Activated CD8-positive, alpha-beta memory T cell treated with anti-CD3 and anti-CD28 coated beads for 48 hours (primary cell): ENCODE measurements at places on chromosomes 7 and 10.

DNA sequence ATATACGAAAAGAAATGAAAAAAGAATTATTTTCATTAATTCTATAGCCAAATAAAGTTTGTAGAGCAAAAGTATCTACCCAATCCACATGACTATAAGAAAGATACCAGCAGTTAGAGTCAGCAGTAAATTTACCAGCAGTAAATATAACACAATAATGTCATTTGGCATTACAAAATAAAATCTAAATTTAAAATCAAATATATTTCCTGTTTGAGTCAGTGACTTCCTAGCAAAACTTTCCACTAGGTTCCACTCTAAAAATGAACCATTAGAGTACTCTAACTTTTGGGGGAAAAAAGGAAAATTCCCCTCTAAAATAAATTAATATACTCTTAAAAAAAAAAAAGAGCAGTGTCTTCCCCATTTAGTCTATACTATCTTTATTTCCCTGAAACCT is 144.8 kb downstream of the CPEB3 start:
- no peak for DNase-seq

- DNase-seq, result no peak
Observed at GRCh38 chr7:16309129-16309528, 112.2 kb downstream of the CRPPA start.

DNA sequence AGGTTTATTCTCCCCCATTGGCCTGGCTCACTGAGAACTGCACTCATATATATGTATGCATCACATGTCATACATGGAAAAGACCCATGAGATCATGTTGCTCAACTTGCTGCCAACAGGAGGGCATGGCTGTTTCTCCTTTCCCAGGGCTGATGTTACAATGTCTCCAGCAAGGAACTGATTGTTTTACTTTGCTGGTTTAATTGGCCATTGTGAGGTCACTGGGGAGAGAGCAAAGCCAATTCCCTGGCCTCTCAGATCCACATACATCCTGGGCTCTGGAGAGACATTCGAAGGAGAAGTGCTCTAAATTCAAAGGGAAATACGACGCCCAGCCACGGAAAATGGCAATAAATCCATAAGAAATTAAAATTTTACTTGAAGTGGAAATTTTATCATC is 287.8 kb downstream of the WDR11 start:
- no peak for DNase-seq

- no peak for DNase-seq
Observed at GRCh38 chr7:127514499-127514898, 70.9 kb downstream of the GCC1 start.

DNA sequence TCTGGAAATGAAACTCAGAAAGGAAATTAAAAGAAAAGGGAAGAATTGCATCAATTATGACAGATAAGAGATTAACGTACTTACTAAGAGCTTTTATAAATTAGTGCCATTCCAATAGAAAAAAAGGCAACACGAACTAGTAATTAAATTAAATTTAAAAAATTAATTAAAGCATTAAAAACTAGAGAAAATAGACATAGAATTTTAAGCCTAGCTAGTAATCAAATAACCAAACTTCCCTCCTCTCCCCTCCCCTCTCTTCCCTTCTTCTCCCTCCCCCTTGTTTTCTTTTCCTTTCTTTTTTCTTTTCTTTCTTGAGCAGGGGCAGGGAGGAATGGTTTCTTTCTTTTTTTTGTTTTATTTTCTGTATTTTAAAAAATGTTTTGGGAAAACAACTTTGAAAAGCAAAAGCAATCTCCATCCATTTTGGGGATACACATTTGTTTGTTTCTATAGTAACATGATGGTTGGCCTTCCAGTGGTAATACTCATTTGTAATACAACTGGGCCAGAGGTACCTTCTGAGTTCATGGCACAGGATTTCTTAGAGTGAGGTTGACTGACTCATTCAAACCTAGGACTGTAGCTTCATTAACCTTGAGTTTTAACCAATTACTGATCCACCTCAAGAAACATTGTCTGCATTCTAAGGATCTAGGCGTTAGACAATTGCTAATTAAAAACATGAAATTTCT is 132.6 kb downstream of the ST7 start:
- no peak for DNase-seq

GRCh38 chr7:111517549-111517951 is 44.7 kb downstream of the IMMP2L start:
- DNase-seq, result no peak

DNA sequence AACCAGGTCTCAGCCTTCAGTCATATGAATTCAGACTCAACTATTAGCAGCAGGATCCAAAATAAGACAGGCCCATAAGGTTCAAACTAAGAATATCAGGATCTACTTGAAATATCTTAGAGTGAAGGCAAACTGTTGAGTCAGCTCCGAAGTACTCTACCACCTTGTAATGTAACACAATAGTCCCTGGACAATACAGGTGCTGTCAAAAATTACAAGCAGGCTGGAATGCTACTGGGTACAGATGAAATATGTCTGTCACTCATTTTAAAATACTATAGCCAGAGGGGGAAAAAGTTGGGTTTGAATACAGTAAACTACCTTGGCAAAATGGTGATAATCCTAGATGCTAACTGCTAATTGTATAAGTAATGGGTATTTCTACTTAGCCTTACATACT is 6.8 kb downstream of the PAXIP1 start:
- no peak for DNase-seq

GRCh38 chr7:69002416-69002815 is 595.9 kb upstream of the AUTS2 start:
- DNase-seq, result no peak

GRCh38 chr7:128347647-128348097 is 4.0 kb upstream of the RBM28 start:
- no peak for DNase-seq

DNA sequence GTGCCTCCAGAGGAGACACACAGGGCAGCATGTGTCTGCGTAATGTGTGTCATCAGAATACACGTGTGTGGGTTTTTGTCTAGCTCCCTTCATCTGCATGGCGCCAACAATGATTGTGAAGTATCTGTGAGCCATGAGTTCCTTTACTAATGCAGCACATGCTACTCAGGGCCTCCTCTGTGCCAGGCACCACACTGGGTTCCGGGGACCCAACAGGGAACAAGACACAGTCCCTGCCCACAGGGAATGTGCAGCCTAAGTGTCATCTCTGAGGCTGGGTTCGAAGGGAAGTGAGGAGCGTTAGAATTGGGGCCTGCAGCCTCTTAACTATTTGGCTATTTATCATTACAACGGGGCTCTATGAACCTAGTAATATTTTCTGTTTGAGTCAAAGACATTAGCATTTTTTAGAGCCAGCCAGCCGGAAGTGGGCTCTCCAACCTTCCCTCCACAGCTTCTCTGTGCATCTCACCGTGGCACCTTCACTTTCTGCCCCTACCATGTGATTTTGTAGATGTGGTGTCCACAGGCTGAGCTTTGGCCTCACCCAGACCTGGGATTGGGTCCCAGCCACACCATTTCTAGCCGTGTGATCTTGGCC is 43.9 kb upstream of the SRGN start:
- no peak for DNase-seq

DNA sequence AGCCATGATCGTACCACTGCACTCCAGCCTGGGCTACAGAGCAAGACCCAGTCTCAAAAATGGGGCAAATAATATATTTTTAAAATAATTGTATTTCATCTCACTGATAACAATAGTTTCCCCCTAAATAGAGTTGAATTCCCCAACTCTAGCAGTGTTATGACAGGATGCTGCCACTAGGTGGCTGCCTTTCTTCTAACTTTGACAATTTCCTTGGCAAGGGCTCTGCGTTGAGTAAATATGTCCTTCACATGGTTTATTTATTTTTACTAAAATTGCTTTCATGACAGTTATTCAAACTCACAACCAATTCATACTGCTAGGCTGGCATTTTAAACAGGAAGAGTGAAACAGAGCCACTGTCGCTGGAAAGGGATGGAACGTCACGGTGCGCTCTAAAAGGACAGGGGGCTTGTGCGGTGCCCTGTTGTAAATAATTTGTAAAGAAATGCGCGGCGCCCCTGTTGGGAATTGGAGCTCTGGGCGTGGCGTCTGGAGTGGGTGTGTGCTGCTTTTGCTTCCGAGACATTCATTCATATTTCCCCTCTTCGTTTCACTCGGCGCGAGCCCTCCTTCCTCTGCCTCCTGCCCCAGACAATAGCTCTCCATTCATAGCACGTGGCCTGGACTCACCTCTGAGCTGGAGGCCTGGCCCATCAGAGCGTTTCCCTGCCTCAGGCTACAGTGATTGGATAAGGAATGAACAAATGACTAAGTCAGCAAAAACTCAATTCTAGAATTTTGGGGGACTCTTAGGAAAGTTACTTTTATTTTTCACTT is 20.5 kb upstream of the PITRM1 start:
- no peak for DNase-seq

DNA sequence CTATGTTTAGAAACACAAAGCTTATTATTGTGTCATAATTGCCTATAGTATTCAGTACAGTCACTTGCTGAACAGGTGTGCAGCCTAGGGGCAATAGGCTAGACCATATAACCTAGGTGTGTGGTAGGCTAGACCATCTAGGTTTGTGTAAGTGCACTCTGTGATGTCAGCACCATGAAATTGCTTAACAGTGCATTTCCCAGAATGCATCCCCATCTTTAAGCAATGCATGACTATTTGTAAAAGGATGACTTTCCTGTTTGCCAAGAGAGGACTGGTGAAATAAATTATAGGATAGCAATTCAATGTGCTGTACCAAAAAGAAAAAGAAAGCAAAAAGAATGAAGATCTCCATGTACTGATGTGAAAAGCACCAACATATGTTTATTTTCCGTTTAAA is 288.7 kb upstream of the AUTS2 start:
- DNase-seq, result no peak

GRCh38 chr10:33423154-33423529 is 88.7 kb upstream of the NRP1 start:
- DNase-seq, result no peak

- no peak for DNase-seq
Observed at GRCh38 chr7:101550641-101551541, 78.2 kb downstream of the MYL10 start.

GRCh38 chr10:75904499-75905283 is 473.3 kb downstream of the LRMDA start:
- no peak for DNase-seq

- no peak for DNase-seq
Observed at GRCh38 chr7:47574482-47575329, 7.2 kb downstream of the TNS3 start.

DNA sequence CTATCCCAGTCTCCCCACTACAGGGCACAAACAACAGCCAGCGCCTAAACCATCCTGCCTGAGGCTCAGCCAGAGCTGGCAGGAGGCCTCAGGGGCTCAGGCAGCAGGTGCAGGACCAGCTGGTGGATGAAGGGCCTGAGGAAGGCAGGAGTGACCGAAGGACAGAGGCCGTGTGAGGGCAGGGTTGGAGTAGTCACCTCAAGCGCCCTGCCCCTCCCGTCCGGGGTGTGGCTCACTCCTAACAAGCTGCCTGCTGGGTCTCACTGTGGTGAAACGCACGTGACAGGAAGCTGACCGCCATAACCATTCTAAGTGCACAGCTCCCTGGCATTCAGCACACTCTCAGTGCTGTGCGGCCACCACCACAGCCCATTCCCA is 281.1 kb downstream of the ELFN1 start:
- no peak for DNase-seq

DNA sequence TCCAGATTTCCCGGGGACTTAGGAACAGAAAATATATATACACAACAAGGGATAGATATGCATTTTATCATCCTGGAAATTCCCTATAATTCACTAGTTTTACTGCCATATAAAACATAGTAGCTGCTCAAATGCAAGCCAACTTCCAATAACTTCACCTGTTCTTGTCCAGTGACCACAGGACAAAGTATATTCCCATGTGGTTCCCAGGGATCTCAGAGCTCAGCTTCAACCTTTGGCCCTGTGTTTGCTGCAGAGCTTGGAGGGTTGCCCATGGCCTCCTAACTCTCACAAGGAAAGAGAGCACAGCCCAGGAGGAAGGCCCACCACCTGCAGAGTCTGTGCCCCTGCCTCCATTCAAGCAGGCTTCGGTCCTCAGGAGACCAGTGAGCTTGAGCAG is 4.5 kb upstream of the DRGX start:
- DNase-seq, result no peak

DNA sequence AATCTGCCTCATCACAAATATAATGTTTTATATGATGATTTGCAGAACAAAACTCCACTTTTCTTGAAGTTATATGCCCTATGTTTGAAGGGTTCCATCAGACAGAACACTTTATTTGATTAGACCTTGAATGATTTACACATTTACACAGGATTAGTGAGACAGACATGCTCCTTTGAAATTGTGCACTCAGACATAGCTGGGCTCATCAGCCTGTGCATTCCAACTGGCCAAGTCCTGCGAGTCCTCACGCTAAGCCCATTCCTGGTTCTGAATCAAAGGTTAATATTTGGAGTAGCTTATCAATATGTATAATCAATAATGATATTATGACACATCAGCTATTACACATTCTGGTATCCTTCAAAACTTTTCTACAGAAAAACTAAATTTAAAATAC is 173.6 kb downstream of the MBL2 start:
- DNase-seq, result no peak

DNA sequence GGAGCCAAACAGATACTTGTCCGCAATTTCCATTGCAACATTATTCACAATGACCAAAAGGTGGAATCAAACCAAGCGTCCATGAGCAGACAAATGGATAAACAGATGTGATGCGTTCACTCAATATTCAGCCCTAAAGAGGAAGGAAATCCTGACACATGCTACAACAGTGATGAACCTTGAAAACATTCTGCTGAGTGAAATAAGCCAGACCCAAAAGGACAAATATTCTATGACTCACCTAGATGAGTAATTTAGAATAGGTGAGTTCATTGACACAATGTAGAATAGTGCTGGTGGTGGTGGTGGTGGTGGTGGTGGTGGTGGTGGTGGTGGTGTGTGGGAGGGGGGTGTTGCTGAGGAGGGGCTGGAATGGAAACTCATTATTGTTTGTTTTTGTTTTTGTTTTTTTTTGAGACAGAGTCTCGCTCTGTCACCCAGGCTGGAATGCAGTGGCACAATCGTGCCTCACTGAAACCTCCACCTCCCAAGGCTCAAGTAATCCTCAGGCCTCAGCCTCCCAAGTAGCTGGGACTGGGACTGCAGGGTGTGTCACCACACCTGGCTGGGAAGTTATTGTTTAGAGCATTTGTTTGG is 28.6 kb downstream of the SMKR1 start:
- DNase-seq, result no peak

- no peak for DNase-seq
Observed at GRCh38 chr7:79257959-79258358, 195.5 kb downstream of the MAGI2 start.

DNA sequence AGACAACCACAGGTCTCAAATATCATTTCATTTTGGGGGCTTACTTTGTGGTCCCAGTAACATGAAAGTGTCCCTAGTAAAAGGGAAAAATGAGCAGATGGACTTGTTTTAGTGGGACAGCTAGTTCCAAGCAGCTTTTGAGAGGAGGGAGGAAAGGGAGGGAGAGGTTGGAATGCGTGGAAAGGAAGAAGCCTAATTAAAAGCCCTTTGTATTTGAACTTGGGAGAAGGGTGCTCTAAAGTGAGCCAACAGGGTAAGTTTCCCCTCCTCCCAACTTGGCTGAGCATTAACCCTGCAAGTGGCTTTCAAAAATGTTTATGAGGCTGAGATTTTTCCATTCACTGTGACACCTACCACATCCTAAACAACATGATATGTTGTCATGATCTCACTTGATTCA is 38.8 kb upstream of the LYZL1 start:
- no peak for DNase-seq

GRCh38 chr7:15753887-15754579 is 67.5 kb upstream of the MEOX2 start:
- DNase-seq, result no peak

- no peak for DNase-seq
Observed at GRCh38 chr10:125700355-125700911, 17.5 kb upstream of the TEX36 start.
